ENCODE measurements at places on chromosomes 1 and 21.

DNA sequence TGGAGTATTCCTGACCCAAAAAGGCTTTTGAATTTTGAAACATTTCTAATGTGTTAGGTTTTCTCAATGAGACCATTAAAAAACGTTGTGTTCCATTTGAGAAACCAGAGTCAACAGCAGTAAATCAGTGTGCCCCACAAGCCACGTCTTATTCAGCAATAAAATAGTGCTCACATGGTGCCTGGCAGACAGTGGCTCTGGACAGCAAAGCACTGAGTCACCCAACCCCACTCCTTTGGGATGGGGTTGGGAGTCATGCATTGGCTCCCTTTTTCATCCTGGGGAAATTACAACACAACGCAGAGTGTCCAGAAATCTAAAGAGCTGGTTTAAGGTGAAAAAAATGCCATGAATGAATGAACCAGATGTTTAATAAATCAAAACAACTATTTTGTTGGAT lies 46.5 kb downstream of the KCNJ15 start:
- DNase-seq, result no peak

DNA sequence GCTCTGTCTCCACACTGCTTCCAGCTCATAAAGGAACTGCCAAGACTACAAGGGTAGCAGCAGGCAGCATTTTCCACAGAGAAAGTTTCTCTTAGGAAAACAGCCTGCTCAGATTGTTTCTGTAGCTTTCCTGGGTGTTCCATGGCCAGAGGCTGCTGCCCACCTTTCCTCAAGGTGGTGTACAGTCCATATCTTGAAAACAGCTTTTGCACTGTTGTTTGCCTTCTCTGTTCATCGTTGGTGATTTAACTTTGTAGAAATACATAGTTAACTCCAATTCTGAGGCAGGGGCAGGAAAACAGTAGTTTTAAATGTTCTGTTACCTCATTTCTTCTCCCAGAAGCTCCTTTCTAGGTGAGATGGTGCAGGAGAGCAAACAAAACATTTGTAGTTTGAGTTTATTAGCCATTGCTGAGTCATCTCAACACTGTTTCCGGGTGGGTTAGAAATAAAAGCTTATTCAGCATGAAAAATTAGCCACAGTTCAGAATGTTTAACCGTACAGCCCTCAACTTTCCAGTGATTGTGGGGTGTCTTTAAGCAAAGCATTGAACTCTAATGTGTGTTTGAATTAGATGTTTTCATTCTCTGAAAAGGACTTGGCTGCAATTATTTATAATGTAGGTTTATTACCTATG lies 41.7 kb downstream of the DIP2A start:
- DNase-seq, result peak; percentile 64

DNA sequence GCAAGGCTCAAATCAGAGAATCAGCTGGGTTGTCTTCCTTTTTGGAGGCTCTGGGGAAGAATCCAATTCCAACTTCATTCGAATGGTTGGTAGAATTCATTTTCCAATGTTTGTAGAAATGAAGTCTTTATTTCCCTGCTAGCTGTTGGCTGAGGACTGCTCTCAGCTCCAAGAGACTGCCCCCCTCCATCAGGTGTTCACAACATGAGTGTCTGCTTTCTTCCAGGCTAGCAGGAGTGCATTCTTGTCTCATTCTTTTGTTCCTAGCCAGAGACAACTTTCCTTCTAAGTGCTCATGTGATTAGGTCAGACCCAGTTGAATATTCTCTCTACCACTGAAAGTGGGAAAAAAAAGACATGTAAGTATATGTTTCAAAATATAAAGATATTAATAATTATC lies 95.2 kb downstream of the HLX start:
- DNase-seq, result no peak

DNA sequence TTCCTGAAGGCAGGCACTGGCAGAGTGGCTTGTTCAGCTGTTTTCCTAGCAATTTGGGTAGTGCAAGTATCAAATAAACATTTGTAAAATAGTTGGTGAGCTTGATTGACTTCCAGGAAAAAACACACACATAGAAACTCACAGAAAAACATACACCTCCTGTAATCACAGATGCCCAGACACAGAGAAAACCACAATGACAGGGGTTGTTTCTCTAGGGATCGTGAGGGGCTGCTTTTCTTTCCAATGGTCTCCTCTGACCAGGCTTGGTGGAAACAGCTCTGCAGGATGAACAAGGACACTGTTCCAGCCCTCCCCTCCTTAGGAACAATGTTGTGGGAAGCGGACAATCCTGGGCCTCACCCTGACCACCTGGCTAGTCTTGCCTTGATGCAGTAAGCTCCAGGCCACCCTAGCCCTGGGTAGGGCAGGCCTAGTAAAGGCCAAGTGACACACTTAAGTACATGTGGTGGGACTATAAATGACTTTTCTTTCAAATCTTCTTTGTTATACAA lies 142.5 kb upstream of the HMGB4 start:
- peak; percentile 12 for DNase-seq

DNA sequence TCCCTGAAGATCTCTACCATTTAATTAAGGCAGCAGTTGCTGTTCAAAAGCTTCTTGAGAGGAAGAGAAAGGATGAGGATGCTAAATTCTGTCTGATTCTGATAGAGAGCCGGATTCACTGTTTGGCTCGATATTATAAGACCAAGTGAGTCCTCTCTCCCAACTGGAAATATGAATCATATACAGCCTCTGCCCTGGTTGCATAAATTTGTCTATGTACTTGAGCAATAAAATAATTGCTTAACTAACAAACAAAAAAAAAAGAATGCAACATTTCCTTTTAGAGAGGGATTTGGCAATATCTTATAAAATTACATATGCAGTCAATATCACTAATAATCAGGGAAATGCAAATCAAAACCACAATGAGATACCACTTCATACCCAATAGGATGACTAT lies 26.8 kb downstream of the ALDH9A1 start:
- no peak for DNase-seq

DNA sequence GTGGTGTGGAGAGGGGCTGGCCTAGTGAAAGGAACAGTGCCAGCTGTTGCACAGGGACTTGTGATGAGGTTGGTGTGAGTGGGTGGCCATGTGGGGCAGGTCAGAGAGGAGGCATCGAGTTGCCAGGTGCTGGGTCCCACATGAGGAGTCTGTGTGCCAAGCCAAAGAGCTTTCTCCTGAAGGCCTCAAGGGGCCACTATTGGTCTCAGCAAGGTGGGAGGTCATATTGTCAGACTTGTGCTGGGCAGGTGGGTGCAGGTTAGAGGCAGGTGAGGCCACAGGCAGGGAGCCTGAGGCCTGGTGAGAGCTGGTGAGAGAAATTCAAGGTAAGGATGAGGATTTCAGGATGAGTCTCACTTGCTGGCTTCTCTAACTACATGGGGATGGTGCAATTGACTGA lies 256.8 kb downstream of the DISC1 start:
- DNase-seq, result no peak

- DNase-seq, result peak; percentile 56
These were observed 45.4 kb downstream of the SMYD2 start for GRCh38 chr1:214326406-214326805.

GRCh38 chr1:183604038-183604808 lies 14.0 kb upstream of the NCF2 start:
- peak; percentile 69 for DNase-seq

GRCh38 chr1:119587341-119587740 lies 60.7 kb downstream of the ZNF697 start:
- DNase-seq, result no peak

GRCh38 chr21:44958471-44959191 lies 18.8 kb downstream of the SLX9 start:
- DNase-seq, result no peak

GRCh38 chr21:42747276-42747701 lies 93.9 kb downstream of the PDE9A start:
- DNase-seq, result no peak

GRCh38 chr1:76425201-76426145 lies 350.9 kb downstream of the ST6GALNAC3 start:
- DNase-seq, result no peak

Measured in hematopoietic multipotent progenitor cell treated with erythropoietin and hydrocortisone succinate and interleukin-3 and kit ligand, for 6 days (in vitro differentiated cells).